ENCODE measurements at places on chromosomes 12 and 14. TPM values are rescaled to one million over a fixed set of nuclear protein-coding genes. Genes with fewer than 3 reads are reported as not detected.

- DNase-seq: no peak
Observed at GRCh38 chr12:128637642-128638606, 185.8 kb downstream of the SLC15A4 start.

GRCh38 chr12:116884871-116885270, 3.6 kb upstream of the HRK start:
- DNase-seq: no peak

DNA sequence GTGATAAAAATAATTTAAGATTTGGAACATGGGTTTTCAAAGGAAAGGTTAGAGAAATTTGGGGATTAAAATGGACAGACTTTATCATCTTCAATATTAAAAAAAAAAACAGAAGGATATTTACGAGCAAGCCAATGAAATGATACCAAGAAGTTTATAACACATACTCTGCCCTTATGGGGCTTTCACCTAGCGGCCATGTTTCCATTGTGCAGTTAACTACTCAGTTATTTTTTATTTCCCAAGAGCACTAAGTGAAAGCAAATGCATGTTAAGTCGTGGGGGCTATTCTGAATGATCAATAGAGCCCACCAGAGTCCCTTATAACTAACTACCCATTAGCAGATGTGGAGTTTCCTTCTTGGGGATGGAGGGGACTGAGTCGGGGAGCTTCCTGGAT, 53.9 kb downstream of the ETV6 start:
- DNase-seq: no peak

GRCh38 chr12:127819056-127819455, 447.9 kb upstream of the TMEM132C start:
- DNase-seq: no peak

DNA sequence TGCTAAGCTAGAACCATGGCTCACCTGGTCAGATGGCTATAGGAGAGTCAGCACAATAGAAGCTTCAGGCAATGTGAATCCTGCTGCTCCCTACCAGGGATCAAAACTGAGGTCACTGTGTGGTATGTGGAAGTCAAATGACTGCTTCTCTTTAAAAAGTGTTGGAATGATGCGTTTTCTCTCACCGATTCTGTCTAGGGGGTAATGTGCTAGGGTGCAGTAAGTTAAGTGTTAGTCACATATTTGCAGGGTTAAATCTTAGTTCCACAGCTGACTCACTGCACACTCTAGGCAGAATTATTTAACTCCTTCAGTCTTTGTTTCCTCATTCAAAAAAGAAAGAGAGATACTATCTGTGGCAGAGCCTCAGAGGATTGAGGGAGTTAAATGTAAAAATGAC, 696.6 kb downstream of the DIO2 start:
- DNase-seq: peak; percentile 22

GRCh38 chr12:48183876-48184548, 568 bp downstream of the CCDC184 start:
- DNase-seq: no peak

DNA sequence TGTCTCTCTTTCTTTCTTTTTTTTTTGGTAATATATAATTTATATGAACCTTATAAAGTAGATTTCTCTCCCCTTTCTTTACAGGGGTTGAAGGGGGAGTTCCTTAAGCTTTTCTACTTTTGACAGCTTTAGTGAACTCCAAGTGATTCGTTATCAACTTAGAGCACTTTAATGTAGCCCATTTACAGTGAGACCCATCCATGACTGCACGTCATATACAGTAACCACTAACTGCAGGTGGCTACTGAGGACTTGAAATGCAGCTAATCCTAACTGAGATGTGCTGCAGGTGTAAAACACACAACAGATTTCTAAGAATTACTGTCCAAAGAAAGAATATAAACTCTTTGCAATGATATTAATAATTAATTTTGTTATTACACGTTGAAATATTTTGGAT, 582 bp downstream of the LRRIQ1 start:
- no peak for DNase-seq

GRCh38 chr12:16350682-16351081, 3.2 kb downstream of the MGST1 start:
- DNase-seq: peak; percentile 98

- no peak for DNase-seq
Observed at GRCh38 chr12:5013266-5013730, 30.4 kb upstream of the KCNA5 start.

DNA sequence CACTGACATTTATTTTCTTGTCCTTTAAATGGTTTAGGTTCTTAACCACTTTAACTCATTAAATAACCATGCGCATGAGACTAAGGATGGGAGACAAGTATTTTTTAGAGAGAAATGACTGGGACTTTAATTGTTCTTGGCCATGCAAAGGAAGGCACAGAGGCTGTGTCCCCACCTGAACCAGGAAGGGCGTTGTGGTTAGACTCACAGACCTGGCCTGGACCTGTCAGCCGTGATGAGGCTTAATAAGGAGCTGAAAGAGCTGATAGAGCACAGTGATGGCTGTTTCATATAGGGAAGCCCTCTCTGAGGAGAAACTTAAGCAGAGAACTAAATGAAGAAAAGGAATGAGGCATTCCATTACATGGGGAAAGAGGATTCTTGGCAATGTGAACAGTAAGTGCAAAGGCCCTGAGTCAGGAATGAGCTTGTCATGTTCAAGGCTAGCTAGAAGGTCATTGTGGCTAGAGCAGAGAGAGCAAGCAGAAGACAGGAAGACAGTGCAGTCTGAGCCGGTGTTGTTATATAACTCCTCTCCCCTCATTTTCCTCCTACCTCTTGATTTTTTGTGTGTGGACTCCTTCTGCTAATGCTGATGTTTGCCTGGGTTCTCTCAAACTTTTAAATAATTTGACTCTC, 74.4 kb upstream of the ANO4 start:
- peak; percentile 4 for DNase-seq

GRCh38 chr12:51216642-51217041, 1.2 kb downstream of the POU6F1 start:
- no peak for DNase-seq

- DNase-seq: no peak
Observed at GRCh38 chr12:57165741-57166140, 18.3 kb upstream of the LRP1-AS start.

DNA sequence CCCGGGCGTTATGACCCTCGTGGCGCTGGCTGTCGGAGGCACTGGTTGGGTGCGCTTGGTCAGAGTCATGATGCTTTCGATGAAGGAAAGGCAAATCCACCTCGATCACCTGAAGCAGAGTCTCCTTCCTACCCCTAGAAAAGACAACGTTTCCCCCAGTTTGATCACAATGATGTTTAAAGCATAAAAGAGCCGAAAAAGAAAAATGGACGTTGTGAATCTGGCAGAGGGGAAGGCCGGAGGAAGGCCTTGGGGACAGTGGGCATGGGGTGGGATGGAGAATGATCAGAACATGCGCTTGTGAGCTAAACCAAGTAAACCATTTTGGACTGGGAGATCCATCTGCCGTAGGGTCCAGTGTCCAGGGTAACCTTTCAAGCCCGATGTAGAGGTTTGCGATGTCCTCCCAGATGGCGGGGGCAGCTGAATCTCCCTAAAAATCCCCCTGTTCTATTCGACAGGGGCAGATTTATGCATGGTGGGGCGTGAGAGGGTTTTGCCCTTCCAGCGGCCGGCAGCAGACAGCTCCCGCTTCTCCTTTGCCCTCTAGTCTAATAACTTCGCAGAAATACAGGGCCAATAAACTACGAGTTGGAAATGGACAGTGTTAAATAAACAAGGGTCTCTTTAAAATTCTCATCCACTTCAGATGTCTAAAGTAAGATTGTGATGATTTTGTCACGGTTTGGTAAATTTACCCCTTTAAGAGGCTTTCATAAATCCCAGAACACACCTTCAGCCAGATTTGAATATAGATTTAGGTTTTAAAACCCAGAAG, 2.3 kb upstream of the OTX2 start:
- no peak for DNase-seq

GRCh38 chr12:51389302-51389999, 1.8 kb downstream of the GALNT6 start:
- no peak for DNase-seq

DNA sequence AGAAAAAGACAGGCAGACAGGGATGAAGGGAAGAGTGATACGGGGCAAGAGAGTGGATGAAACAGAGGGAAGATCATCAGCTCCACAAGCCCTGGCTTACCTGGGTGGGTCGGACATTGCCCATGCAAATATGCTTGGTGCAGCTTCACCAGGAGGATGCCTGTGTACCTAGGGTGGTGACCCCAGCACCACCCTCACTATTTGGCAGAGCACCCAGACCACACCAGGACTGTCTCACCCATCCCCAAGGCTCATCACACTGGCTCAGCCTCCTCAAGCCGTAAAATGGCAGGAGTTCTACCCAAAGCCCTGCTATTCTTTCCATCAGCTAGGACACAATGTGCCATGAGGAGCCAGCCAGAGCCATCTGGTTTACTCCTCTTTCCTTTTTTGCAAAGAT, 3.0 kb downstream of the GALNT8 start:
- DNase-seq: no peak

DNA sequence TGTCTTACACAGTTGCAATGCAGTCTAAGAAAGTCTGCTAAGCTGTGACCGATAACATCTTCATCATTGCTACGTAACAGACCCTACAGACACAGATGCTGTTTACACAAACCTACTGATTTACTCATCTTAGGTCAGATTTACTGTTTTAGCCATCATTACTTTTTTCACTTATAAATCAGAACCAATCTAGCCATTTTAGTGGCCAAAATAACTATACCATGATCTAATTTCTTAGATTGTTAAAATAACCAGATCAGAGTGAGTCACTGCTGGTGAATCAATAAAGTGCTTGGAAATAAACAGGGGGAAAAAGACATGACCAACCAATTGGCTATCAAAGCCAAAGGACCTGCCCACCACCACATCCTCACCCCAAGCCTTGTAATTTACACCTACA, 57.0 kb upstream of the FOXN3 start:
- DNase-seq: no peak

DNA sequence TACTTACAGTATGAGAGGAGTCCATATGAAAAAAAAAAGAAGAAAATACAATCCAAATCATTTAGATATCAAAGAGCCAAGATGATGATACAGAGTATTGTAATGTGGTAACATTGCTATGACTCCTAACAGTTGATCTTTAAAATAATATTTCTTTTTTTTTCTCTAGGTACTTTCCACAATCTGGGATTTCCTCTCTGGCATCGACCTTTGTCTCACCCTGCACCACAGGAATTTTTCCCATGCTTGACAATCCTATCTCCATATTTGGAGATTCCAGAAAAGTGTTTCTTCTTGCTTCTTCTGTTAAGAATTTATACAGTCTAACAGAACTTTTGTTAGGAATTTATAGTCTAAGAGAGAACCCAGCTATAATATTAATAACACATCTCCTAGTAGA, 184.4 kb downstream of the ITPR2 start:
- peak; percentile 23 for DNase-seq

DNA sequence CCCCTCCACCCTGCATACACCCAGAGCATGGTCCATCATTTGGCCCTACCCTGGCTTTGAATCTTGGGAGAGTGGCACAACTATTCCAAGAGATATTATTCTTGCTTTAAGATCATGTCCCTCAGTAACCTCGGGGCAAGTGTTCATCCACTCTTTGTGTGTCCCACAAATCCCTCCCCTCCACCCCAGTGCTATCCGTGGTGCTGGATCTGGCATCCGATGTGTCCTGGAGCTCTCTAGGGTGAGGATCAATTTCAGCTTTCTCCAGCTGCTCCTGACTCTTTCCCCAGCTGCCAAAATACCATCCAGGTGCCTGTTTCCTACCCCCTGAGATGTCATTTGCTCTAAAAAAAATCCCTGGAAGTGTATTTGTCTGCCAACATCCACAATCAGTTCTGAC, 64.8 kb upstream of the CMKLR1 start:
- no peak for DNase-seq

DNA sequence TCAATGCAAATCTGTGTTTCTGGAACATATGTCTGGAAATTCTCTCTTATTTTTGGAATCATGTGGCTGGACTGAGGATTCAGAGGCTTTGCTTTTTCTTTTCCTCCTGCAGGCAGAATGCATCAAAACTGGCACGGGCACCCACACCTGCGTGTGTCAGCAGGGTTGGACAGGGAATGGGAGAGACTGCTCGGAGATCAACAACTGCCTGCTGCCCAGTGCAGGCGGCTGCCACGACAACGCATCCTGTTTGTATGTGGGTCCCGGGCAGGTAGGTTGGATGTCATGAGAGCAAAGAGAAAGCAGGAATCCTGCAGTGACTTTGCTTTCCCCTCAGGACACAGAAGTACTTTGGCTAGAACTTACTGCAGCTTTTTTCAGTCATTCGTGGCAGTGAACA, 90.3 kb downstream of the STAB2 start:
- DNase-seq: no peak

- DNase-seq: peak; percentile 83
Observed at GRCh38 chr14:50396631-50397389, at the start of gene CDKL1. TSS of gene CDKL1 (minus strand) at chr14:50396881. CDS start at chr14:50395868, 1,013 bp downstream.

GRCh38 chr12:124078800-124079199, 105.8 kb downstream of the ZNF664 start:
- no peak for DNase-seq

- DNase-seq: no peak
Observed at GRCh38 chr14:103904493-103905107, 23.7 kb upstream of the TDRD9 start.

GRCh38 chr12:96117460-96117859, 76.7 kb upstream of the ELK3 start:
- no peak for DNase-seq

DNA sequence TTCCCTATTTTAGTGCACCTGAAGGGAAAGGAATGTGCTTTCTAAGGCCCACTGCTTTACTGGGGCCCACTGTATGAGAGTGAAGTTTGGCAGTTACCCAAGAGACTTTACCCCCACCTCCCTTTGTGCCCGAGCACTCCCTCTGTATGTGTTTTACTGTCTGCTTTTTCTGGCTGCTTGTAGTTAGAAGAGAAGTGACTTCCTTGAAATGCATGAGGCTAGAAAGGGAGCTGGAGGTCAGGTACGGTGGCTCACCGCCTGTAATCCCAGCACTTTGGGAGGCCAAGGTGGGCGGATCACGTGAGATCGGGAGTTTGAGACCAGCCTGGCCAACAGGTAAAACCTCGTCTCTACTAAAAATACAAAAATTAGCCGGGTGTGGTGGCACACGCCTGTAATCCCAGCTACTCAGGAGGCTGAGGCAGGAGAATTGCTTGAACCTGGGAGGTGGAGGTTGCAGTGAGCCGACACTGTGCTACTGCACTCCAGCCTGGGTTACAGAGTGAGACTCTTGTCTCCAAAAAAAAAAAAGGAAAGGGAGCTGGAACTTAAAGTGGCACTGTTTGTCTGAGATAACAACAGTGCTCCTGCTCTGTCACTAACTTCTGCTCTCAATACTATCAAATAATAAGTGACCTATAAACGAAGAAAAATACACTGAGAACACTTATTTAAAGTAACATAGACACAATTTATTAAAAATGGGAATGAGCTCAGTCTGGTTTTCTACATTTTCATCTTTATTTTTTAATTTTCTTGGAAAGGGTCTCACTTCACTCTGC, 5.8 kb downstream of the TRIP11 start:
- no peak for DNase-seq

CLMN gene
- polyA plus RNA-seq: 0.98 TPM

KRT3 gene
- not detected for polyA plus RNA-seq

BATF gene
- polyA plus RNA-seq: not detected

CCDC177 gene
- polyA plus RNA-seq: not detected

BDKRB1 gene
- not detected for polyA plus RNA-seq

FSCB gene
- not detected for polyA plus RNA-seq

RAD9B gene
- polyA plus RNA-seq: 2.3 TPM

GRIP1 gene
- polyA plus RNA-seq: 2.6 TPM

CELA1 gene
- not detected for polyA plus RNA-seq

SLIRP gene
- 662 TPM for polyA plus RNA-seq

Data from cardiac muscle cell (in vitro differentiated cells and primary cell).